ENCODE measurements at places on chromosomes 5 and 9.
A peak's percentile ranks its signal among the peaks of the same experiment; 100 is the strongest.

GRCh38 chr9:91949946-91950664 is at the start of gene ROR2:
TSS of gene ROR2 (minus strand) at chr9:91950228.
- peak; percentile 44 for DNase-seq

DNA sequence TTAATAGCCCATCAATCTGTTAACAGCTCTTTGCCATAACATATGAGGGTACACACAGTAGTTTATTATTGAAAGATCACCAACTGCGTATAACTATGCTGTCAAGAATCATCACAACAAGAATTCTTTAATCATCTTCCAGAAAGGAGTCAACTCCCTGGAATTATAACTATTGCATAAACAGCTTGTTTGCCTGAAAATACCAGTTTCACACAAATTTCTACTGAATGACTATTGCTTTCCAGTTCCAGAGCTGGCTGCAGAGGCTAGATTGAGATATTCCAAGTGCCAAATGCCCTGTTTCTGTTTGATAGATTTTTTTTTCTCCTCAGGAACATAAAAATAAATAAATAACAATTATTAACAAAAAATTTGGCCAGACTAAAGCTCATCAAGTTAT is 444.7 kb downstream of the TLE1 start:
- DNase-seq = no peak

DNA sequence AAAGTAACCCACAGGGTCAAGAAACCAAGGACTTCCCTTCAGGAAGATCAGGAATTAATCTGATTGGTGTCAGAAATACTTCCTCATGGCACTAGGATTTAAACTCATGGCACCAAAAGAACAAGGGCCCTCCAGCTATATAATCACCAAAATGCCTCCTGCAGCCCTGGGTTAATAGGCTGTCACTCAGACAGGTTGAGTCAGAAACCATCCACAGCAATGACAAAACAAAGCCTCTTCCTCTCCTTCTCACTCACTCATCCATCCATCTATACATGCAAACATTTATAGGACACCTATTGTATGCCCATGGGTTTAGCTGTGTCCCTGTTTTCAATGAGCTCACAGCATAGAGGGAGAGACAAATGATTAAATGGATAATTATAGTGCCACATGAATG is 62.5 kb upstream of the SPOCK1 start:
- no peak for DNase-seq

DNA sequence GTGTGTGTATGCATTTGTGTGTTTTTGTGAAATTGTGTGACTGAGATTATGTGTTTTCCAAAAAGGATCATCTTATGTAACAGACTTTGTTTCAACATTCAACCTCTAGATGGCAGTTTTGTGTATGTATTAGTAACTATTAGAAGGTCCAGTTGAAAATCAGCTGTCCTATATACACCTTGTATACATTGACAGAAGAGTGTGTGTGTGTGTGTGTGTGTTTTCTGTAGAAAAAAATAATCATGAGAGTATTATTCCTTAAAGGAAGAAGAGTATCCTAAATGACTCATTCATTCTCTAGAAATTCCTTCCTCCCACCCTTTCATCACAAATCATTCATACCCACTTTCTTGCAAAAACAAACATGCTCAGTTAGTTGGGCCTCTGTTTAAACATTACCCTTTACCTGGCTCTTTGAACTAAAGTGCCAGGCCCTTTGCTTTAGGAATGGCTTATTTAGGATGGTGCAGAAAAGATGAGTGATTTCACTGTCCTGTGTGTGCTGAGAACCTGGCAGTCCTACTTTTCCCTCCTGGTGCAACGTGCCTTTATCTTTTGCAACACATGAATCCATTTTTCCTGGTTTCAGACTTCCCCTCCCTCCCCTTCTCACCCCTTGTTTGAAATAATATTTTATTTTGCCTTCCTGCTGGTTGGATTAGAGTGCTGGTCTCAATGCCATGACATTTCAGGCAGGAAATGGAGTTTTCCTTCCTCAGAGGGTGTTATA is 152.2 kb downstream of the ARHGAP26 start:
- no peak for DNase-seq

GRCh38 chr5:150343994-150344631 is 13.4 kb upstream of the TCOF1 start:
- DNase-seq = no peak
